Cortex of kidney (tissue), 1 donor: ENCODE measurements at places on chromosomes 16 and 17.

DNA sequence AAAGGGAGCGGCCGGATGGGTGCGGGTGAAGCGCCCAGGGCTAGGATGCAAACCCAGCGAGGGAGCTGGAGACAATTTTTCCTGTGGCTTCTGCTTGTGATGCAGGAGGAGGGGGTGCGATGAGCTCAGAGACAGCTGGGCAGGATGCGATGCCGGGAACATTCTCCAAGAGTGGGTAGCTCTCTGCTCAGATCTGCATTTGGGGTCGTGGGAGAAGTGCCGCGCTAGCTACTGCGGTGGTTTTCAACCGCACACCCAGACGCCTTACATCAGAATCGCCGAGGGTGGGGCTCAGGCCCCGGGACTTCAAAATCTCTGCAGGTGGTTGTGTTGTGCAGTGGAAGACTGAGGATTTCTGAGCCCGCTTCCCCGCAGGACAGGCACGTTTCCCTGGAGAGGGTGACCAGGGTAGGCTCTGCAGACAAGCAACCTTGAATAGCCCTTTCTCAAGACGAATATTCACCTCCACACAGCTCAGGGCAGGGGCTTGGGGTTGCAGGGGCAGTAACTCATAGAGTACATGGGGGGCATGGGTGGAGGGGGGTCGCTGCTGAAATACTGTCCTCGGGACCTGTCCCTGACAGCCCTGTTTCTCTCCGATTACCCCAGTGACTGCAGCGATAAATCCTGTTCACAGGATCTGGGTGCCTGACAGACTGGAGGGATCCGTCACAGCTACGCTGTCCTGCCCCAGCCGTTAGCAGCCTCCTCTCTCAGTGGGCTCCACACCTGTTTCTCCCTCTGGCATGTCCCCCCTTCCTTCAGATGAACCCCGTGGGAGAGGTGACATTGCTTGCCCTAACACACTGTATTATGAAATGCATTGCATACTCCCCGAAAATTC is 63.3 kb downstream of the HAPSTR1 start:
- DNase-seq, result no peak

DNA sequence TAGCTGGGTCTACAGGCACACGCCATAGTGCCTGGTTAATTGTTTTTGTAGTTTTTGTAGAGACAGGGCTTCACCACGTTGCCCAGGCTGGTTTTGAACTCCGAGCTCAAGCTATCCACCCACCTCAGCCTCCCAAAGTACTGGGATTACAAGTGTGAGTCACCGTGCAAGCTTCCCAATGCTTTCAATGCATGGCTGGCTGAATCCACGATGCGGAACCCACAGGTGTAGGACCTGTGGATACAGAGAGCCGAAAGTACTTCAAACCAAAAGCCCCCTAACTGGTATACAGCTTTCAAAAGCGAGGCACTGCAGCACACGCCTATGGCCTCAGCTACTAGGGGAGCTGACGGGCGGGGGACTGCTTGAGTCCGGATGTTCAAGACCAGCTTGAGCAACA is 44.8 kb downstream of the METTL16 start:
- no peak for DNase-seq

DNA sequence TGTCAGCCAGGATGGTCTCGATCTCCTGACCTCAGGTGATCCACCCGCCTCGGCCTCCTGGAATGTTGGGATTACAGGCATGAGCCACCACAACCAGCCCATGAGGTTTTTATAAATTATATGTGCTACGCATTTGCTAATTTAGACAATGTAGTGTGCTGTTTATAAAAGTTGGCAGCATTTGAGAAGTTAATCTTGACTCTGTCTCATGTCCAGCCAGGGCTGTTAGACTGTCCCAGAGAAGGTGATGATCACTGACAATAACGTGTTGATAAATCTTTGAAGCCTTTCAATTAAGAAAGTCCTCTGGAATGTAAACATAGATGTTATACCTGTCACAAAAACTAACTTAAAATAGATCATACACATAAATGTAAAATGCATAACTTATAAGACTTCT is 82.0 kb downstream of the PPM1E start:
- no peak for DNase-seq

GRCh38 chr16:71421911-71422310 is 19.9 kb downstream of the TLE7 start:
- no peak for DNase-seq

GRCh38 chr17:60748204-60748603 is 70.6 kb downstream of the BCAS3 start:
- DNase-seq, result no peak

DNA sequence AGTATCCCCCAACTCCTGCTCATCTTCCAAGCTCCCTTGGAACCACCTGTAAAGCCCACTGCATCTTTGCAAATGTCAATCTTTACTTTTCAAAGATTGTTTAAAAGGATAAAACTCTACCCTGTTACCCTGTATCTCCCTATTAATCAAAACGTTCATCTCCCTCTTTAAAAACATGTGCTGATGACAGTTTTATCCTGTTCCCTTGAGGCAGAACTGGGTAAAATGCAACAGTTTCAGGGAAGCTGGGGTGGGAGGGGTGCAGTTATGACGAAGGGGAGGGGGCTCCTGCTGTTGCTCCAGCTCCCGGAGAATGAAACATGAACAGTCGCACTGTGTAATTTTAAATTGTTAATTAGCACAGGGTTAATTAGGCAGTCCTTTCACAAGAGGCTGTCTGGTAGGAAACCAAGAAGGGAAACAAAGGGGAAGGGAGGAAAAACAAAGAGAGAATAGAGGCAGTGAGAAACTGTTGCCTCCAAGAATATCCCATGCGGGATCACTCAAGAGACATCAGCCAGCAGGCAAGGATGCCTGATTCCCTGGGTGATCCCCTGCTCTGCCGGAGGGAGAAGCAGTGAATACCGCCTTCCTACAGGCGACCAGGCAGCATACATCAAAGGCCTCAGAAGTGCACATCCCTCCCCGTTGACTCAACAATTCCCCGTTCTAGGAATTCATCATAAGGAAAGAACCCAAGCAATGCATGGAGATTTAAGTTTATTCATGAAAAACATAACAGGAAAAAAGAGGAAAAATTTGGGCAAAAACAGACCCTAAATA is 84.2 kb downstream of the ZFHX3 start:
- no peak for DNase-seq

DNA sequence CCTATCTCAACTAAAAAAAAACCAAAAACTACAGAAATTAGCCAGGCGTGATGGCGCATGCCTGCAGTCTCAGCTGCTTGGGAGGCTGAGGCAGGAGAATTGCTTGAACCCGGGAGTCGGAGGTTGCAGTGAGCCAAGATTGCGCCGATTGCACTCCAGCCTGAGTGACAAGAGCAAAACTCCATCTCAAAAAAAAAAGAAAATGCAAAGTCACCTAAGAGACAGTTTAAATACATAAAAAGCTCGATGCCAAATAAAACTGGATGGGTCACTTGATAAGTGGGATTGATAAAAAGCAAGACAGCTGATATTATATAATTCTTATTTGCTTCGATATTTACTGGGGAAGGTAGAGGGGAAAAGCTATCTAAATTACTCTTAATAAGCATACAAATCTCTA is 15.8 kb upstream of the KANSL1 start:
- no peak for DNase-seq

GRCh38 chr17:74532115-74532514 is 840 bp upstream of the CD300LB start:
- DNase-seq, result no peak

DNA sequence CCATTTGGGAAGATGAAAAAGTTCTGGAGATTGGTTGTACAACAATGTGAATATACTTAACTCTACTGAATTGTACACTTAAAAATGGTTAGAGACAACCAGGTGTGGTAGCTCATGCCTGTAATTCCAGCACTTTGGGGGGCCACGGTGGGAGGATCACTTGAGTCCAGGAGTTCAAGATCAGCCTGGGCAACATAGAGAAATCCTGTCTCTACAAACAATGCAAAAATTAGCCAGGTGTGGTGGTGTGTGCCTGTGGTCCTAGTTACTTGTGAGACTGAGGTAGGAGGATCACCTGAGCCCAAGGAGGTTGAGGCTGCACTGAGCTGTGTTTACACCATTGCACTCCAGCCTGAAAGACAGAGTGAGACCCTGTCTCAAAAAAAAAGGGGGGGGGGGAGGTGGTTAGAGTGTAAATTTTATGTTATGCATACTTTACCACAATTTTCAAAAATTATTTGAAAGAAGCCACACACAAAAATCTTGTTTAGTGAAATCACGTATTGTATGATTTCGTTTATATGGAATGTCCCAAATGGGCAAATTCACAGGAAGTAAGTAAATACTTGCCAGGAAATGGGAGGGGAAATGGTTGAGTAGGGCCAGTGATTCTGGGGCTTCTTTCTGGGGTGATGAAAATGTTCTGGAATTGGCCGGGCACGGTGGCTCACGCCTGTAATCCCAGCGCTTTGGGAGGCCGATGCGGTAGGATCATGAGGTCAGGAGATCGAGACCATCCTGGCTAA is 37.1 kb upstream of the AMZ2 start:
- no peak for DNase-seq

GRCh38 chr16:58651965-58652348 is 22.3 kb upstream of the CNOT1 start:
- no peak for DNase-seq

DNA sequence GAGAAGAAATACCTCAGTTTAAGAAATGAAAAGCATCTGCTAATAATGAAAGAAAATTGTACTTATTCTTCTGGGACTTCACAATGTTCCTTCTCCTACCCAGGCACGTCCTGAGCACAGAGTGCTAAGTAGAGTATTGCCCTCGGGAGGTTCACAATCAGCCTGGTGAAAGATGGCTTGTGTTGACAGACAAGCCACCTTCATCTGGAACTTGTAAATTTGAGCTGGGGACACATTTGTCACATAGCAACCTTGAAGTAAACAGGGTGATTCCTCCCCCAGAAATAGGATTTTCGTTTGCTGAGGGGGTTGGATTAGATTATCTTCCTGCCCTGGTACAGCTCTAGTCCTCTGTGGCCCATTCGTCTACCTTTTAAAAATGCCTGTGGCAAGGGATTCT is 34.4 kb upstream of the MYH2 start:
- DNase-seq, result no peak

DNA sequence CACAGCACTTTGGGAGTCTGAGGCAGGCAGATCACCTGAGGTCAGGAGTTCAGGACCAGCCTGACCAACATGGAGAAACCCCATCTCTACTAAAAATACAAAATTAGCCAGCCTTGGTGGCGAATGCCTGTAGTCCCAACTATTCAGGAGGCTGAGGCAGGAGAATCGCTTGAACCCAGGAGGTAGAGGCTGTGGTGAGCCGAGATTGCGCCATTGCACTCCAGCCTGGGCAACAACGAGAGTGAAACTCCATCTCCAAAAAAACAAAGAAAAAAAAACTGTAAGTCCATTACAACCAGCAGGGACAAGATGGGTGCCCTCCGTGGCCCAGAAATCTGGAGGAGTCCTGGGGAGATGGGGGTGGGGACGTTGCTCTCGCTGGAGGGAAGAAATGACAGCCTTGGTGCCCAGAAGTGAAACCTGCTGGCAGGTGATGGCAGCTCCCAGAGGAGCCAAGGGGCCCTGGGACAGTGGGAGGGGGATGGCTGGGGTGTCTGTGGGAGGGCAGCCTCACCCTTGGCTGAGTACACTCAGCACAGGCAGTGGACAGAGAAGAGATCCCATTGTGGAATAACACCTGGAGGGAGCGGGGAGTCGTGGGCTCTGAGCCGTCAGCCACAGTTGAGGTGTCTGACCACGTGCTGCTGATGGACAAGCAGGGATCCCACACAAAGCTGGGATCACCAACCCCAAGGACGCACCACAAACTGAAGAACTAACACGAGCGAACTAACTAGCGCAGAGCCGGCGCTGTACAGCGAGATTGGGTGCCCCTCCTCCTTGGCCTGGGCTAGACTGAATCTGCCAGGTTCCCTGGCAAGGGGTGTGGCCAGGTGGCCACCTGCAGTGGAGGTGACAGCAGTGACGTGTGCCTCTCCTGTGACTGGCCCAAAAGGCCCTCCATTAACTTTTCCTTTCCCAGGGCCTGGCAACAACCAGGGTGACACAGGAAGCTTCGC is 46.9 kb upstream of the BAHCC1 start:
- DNase-seq, result no peak

- DNase-seq, result no peak
Observed at GRCh38 chr17:74763565-74764387, 12.4 kb downstream of the NAT9 start.

DNA sequence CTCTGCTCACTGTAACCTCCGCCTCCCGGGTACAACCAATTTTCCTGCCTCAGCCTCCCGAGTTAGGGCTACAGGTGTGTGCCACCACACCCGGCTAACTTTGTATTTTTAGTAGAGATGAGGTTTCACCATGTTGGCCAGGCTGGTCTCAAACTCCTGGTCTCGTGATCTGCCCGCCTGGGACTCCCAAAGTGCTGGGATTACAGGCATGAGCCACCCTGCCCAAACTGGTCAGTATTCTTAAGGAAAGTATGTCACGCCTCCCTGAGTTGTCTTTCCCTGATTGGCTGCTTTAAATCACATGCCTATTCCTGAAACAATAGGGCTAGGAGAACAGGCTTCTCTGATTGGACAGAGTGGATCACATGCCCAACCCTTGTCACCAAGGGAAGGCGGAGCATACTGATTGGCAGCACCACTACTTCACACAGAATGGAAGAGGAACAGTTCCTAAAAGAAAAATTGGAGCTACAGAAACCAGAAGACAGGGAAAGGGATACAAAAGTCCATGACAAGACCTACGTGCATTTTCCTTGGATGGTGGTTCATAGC is 17.6 kb upstream of the CYB5B start:
- DNase-seq, result no peak

DNA sequence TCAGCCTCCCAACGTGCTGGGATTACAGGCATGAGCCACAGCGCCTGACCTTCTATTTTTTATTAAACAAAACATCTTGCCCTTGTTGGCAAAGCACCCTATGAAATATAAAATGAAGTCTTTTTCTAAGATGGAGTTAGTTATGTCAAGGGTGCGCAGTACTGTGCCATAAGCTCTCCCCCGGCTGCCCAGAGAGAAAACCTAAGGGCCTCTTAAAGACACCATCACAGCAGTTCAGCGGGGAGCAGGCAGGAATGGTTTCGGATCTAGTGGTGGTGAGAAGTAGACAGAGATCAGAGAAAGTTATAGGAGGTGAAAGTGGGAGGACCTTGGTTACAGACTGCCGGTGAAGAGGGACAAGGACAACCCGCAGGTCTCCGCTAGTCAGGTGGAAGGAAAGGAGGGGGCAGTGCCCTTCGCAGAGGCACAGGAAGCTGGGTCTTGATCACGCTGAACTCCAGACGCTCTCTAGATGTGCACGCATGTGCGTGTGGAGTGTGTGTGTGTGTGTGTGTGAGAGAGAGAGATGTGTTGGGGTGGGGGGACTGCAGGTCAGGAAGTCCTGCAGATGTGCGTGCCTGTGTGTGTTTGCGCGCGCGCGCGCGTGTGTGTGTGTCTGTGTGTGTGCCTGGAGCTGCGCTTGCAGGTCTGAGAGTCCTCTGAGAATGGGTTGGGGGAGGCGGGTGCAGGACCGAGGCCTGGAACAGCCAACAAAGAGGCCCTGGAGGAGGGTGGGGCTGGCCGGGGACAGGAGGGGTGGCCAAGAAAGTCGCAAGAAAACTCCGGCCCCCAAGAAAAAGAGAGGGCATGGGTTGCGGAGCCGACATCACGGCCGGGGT is 748 bp upstream of the CMTM3 start:
- DNase-seq, result no peak

GRCh38 chr16:26051063-26051462 is 359.3 kb downstream of the HS3ST4 start:
- DNase-seq, result no peak

- DNase-seq, result no peak
Observed at GRCh38 chr17:77944390-77945222, 13.9 kb upstream of the TNRC6C start.
